Activated CD4-positive, alpha-beta T cell treated with anti-CD3 and anti-CD28 coated beads, Interleukin-2, Interleukin-6, amounts not matched to agents 100 ng/mL and 50 ng/mL, durations not matched to agents 16 hours and 8 hours (primary cell): ENCODE measurements at places on chromosomes 2 and 18.

DNA sequence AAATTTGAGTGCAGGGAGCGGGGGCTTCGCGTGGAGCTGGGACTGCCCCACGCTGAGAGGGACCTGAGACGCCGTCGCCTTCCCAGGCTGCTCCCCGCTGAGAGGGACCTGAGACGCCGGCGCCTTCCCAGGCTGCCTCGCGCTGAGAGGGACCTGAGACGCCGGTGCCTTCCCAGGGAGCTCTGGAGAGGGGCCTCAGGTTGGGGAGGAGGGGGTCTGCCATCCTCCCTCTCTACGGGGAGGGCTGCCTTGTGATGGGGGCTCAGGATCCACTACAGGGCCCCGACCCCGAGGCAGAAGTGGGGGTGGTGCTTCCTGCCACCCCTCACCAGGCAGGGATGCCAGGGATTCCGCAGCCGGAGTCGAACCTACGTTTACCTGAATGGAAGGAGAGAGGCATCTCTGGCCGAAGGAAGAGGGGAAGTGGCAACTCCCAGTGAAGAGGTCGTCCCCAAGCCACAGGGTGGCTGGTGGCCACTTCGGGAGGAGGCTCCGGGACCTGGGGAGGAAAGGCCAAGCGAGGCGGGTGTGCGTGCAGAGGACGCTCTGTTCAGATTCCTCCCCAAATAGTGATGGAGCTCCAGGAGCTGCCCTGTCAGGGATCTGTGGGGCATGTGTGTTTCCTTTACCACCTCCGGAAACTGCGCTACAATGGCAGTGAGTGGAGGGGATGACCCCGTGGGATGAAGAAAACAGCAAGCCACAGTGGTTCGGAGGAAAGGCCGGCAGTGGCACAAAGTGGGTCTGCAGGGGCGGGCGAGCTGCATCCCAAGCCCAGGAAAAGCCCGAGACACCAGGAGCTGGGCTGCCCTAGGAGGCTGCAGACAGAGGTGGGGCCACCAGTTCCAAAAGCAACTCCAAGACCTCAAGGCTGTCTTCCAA lies 108.2 kb upstream of the CTDP1 start:
- DNase-seq: no peak

DNA sequence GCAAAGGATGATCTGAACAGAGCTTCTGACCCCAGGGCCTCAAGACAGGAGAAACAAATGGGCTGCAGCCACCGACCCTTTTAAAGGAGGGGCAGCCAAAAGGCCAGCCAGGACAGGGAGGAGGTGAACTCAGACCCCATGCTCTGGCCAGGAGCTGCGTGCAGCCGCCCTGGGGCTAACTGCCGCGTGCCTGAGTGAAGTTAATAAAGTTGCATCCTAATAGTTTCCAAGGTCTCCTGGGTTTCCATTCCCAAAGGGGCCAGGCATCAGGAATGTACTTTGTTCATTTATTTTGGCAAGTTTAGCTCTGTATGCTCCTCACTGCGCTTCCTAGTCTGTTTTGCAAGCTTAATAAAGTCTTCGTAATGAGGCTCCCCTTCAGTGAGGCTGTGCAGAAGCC lies 60.7 kb downstream of the EN1 start:
- no peak for DNase-seq

DNA sequence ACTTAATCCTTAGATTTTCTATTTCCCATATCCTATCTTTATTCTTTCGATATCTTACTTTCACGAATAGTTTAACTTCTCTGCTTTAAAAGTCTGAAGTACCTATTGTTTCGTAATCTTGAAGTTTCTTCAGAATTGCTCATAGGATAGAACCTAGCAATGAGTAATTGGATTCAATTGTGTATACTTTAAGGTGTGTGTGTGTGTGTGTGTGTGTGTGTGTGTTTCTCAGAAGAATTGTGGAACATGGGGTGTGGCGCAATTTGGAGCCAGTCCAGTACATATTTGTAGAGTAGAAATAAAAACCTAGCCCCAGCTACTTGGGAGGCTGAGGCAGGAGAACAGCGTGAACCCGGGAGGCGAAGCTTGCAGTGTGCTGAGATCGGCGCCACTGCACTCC lies 897.6 kb downstream of the BCL11A start:
- DNase-seq: no peak

DNA sequence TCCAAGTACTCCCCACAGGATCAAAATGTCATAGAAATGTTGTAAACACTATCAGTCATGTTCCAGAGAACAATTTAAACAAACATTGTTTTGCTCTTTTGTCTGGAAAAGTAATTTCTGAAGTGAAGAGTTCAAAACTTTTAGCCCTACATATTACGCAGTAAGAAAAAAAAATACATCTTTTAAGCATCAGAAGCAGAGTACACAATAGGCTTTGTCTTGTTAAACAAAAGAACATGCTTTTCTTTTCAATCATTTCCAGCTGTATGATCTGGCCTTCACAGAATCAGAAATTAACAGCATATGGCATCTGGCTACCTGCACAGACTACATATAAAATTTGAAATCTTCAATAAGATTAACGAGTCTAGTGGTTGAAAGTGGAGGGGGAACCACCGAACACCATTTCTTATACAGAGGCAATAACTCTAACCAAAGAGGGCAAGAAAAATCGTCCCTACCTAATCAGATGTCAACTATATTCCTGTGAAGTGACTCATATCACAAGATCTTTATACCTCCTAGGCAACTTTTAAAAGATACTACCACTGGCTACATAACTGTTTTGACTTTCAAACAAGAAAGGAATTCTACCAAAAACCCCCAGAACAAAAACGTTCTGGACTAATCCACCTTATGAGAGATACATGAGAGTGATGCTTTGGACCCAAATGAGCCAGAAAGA lies 149.3 kb downstream of the EXOC6B start:
- no peak for DNase-seq

DNA sequence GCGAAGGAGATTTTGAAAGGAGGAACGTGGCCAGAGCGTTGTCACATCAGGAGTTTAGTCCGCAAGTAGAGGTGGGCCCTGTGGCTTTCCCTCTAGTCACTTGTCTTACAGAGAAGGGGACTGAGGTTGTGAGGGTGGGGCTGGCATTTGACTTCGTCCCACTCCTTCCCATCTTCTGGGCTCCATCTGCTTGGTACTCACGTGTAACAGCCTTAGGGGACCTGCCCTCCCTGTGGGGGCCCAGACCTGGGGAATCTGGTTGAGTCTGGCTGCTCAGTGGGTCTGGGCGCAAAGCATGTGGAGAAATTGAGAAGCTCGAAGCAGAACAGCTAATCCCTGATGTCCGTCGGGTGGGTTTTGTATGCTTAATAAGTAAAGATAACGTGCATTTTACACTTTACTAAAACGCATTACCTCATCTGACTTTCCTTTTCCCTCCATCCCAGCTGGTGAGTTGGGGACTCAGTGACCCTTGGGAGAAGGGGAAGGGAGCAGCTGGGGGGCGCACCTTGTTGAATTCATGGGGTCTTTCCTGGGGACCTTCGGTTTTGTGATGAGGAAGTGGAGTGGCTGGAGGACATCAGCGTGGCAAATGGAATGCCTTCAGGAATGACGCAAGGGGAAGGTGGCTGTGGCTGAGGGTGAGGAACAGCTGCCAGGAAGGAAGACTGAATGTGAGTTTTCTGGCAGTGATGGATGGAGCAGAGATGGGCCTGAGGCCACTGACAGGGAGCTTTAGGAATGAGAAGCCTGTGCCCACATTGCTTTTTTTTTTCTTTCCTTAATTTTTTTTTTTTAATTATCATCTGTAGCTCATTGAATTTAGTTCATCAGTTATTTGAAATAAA lies 44.8 kb downstream of the ASAP2 start:
- no peak for DNase-seq

DNA sequence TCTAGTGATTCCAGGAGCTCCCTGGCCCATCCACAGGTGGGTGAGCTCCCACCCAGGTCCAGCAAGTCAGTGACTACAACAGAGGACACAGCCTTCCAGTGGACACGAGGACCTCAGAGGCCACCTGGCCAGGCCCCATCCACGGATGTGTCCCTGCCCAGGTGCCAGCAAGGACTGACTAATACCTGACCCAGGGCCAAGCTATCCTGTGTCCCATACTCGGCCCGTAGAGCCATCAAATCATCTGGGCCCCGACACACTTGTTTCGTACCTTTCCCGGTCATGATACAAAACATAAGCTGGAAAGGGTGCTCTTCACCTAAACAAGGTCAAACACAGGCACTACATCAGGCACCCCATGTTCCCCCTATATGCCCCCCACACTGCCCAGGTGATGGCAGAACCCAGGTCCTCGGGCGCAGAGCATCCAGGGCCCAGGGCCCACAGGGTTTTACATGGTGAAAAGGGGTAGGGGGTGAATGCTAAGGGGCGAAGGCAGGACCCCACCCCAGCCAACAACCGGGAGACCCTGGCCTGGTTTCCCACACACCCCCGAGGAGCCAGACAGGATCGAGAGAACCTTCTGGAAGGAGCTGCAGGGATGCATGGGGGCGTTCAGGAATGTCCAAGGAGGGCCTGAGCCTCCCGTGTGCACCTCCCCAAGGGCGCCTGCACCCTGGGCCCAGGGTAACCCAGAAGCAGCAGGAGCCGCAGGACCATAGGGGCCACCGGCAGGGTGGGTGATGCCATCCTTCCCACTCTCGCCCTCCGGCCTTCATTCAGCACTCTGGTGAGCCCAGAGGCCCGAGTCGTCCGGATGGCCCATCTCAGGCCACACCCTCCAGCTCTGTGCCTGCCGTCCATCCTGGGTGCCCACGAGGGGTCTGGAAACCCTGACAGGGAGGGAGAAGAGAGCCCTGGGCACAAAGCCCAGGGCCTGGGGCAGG lies 94.3 kb downstream of the HDAC4 start:
- DNase-seq: no peak

DNA sequence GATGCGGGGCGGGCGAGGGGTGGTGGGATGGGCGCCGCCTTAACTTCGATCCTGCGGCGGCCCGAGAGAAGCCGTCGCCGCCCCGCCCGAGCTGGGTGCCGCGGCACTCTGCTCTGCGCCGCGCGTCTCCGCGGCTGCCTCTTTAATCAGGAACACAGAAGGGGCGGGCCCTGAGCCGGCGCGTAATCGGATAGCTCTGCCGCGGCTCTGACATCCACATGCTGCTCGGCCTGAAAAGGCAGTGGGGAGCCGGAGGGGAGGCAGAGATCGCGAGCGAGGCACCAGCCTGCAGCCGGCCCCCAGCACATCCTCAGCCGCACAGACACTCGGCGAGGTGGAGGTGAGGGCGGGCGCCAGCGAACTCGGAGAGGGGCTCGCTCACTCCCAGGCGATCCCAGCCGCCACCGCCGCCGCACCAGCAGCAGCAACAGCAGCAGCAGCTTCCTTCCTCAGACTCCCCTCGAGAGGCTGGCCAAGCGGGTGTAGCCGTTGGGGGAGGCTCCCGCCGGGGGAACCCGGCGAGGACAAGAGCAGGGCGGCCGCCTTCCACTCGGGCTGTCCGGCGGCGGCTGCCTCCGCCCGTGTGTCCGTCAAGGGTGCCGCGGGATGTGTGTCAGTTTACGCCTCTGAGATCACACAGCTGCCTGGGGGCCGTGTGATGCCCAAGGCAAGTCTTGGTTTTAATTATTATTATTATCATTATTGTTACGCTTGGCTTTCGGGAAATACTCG lies at the start of gene NRP2:
Gene NRP2 (plus strand): TSS at position 263 of the 732 bp plus-strand sequence. CDS start 790 bp downstream, outside the sequence.
- peak; percentile 72 for DNase-seq

GRCh38 chr2:120763931-120764330 lies 28.3 kb downstream of the GLI2 start:
- DNase-seq: no peak

GRCh38 chr18:58859907-58860306 lies 4.8 kb upstream of the ZNF532 start:
- no peak for DNase-seq

- no peak for DNase-seq
These were observed 41.3 kb downstream of the COL4A3 start for GRCh38 chr2:227205701-227206100.

DNA sequence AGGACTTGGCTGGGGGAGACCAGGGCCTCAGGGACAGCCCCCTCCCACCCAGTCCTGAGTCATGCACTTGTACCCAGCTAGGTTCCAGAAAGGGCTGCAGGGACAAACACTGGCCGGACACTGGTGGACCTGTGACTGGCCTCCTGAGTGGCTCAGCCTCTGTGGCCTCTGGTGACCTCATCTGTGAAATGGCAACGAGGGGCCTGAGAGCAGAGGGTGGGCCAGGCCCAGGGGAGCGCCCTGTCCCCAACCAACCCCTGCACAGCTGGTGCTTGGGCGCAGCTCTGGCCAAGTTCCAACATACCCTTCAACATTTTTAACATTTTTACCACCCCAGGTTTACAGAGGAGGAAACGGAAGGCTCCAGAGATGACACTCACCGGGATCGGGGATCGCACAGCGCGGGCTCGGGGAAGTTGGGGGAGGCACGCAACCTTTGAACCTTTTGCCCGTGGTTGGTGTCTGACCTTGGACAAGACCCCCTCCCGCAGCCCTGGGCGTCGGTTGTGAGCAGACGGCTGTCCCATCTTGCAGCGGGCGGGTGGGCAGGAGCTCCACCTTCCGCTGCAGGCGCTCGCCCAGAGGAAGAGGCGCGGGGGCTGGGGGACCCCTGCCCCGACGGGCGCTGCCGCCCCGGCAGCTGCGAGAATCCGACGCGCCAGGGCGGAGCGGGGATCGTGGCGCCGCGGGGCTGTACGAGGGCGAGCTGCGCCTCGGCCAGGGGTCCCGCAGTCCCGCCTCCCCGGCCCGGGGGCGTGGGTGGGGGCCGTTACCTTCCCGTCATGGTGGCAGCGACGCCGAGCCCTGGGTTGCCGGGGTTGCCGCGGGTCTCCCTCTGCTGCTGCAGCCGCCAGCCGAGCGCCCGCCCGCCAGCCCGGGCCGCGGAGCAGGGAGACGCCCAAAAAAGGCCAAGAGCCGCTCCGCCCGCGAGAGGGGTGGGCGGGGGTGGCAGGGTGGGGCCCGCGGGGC lies 805 bp downstream of the LIMS2 start:
- peak; percentile 12 for DNase-seq

- DNase-seq: peak; percentile 27
These were observed 1227.8 kb upstream of the ZEB2 start for GRCh38 chr2:145747715-145748114.

DNA sequence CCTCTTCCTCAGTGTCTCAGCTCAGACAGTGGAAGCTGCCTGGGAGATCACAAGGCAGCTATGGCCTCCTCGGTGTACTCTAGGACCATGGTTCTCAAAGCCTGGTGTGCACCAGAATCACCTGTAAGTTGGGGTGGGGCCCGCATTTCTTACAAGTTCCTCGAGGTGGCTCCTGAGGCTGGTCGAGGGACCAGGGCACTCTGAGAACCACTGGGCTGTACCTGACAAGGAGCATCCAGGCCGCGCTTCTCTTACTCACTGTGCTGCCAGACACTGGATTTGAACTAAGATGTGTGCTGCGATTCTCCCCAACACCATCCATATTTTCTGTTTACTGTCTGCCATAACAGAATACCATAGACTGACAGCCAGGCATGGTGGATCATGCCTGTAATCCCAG lies 59.5 kb downstream of the DIPK1C start:
- no peak for DNase-seq

DNA sequence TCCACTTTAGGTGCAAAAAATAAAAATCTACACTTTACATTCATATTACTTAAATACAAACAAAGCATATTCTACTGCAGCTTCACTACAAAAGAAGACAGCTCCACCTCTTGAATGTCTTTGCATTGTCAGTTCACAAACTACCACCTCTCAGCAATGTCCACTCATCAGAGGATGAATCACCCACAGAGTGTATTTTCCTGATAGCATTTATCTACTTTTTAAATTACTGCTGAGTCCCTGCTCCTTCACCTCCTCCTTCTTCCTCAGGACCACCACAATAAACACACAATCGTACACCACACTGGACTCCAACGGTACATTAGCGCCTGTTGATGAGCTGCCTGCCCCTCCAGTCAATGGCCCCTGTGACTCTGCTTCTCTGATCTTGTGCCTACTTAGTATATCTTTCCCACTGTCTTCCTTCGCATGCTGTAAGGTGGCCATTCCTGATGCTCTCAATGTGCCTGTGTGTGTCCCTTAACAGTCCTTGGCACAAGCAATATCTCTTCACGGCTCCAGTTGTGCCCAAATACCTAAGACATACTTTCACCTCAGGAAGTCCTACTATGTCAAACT lies 120.9 kb downstream of the DHRS9 start:
- no peak for DNase-seq
